ENCODE measurements at places on chromosomes 3 and 15.

GRCh38 chr15:78244101-78244500 is 9.7 kb upstream of the ACSBG1 start:
- no peak for DNase-seq

DNA sequence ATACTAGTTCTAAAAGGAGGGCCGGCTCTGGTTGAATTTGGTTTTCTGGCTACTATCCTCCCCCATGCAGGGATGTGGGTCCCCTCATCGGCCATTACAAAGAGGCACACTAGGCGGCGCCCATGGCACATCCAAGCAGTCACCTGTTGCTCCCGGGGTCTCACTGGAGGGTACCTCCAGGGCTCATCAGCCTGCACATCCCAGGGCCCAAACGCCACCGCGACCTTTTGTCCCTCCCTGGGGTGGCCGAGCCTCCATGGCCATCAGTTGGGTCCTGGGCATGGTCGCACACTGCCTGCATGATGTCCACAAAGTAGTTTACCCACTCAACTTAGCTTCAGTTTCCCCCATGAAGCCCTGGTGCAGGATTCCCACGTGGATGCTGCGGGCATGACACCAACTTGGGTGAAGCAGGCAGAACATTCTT is 28.3 kb downstream of the IDH3A start:
- no peak for DNase-seq

DNA sequence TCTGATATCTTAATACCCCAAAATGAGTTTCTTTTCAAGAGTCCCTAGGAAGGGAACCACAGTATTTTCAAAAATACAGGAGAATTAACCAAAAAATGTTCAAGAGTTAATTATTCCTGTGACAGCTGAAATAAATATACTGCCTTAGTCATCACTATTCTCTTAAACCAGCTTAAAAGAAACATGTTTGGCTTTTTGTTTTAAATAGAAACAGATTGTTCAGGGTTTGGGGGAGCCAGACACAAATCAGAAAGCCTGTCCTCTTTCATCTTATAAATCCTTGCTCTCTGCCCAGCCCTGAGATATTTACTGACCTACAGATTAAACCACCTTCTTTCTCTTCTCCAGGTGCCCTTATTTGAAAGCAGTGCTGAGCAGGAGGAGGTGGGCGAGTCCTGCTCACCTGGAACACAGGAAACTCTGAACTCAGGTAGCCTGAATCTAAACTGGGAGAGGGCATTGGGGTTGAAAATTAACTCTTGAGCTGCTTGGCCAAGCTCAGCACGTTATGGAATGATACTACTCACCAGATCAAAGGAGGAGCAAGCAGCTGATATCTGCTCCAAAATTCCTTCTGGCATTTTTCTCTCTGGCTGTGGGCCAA is 84.1 kb upstream of the SPRED1 start:
- no peak for DNase-seq

- no peak for DNase-seq
Measured at GRCh38 chr3:50876947-50877346, 202.2 kb downstream of the DOCK3 start.

DNA sequence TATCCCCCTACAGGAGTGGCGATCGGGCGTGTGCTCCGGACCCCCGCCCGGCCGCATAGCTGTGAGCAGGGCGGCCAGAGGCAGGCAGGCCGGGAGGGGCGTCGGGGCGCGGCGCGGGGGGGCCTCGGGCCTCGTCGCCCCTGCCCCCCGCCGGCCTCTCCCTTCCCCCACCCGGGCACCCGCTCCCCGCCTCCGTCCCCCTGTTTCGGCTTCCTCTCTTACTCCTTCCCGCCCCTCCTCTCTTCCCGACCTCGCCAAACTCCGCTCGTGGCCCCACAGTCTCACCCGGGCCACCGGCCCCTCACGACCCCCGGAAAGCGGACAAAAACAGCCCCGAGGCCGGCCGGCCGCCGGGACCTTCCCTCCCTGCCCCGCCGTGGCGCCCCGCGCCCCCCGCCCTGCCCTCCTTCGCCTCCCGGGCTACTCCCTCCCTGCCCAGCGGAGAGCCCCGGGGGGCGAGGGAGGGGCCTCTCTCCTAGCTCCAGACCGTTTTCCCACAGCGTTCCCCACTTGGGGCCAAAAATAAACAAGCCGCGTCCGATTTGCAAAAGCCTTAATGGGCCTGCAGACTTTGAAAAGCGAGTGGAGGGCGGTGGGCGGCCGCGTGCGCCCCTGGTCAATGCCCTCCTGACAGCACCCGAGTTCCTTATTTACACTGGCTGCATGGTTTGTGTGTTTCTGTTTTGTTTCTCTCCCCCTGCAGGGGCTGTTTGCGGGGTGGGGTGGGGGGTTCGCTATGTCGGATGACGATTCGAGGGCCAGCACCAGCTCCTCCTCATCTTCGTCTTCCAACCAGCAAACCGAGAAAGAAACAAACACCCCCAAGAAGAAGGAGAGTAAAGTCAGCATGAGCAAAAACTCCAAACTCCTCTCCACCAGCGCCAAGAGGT is 1.0 kb downstream of the UBE2E1 start:
- peak; percentile 66 for DNase-seq

- DNase-seq: no peak
Measured at GRCh38 chr3:65963787-65964677, 74.7 kb downstream of the MAGI1 start.

- DNase-seq: no peak
Measured at GRCh38 chr3:23481011-23481615, 278.0 kb downstream of the UBE2E2 start.

GRCh38 chr15:74024687-74025086 is 30.2 kb downstream of the PML start:
- DNase-seq: no peak

DNA sequence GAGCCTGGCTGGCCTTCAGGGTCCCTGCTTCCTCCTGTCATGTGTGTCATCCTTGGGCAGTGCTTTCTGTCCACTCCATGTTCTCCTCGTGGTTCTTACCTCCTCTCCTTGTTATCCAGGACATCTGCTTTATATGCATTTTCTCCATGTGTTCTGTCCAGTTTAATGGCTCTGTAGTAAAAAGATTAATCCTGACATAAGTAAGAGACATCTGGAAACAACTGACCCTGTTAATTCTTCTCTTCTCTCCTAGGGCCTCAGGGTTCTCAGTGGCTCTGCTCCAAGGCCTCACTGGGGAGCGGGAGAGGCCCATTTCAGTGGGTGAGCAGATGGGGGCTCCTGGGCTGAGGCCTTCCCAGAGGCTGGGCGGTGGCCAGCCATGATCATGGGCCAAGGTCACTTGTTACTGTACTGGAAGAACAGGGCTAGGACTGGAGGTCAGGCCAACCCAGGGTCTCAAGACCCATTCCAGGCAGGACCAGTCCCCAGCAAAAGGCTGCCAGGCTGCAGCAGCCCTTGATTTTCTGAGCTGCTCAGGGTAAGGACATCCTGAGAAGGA is 20.2 kb upstream of the CDCP1 start:
- DNase-seq: no peak

GRCh38 chr3:99638167-99638948 is at the start of gene COL8A1:
TSS of gene COL8A1 (plus strand) at chr3:99638594. CDS start at chr3:99790683, 152,089 bp downstream.
- DNase-seq: peak; percentile 79

- DNase-seq: peak; percentile 81
Measured at GRCh38 chr3:194082743-194083636, 53.0 kb upstream of the HES1 start.

DNA sequence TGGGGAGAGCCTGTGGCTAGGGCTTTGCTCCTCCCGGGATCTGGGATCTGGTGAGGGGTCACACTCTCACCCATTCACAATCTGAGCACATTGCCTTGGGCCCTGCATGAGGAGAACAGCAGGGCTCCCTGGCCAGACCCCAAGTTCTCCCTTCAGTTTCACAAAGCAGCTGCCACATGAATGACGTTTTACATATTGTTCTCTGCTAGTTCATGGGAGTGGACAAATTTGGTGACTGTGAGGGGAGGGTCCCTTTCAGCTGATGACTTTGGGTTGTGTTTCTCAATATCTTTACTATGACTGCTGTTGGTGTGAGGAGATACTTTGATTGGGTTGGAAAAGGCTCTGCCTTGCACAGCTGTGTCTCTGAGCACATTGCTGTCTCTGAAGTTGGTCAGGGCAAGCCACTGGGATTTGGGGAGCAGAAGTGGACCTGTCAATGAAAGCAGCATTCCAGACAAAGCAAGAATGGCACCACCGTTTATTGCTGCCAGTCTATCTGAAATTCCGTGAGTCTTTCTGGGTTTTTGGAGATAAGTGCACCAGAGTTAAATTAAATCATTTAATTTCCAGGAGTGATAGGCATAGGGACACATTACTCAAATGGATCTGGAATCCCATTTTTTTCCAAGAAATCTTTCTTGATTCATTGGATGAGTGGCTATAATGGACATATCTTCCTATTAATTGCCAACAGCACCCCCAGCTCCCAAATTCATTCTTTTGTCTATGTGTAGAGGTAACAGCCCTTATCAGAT is 10.3 kb downstream of the TIMP4 start:
- DNase-seq: no peak

DNA sequence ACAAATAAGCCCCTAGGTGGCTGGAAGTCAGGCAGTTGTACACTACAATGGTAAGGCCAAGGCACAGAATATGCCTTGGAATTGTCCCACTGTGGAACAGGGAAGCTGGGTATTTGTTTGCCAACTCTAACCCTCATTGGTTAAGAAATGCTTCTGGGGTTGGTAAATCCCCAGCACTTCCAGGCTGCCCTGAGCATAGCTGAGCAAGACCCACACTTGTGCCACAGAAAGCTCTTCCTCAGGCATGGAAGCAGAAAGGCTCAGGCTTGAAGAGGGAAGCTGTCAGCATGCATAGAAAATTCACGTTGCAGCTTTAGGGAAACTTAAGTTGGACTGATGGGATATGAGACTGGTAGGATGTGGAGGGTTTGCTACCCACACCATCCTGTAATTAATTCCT is 86.9 kb upstream of the PLCL2 start:
- no peak for DNase-seq

- DNase-seq: no peak
Measured at GRCh38 chr3:190013943-190014924, 106.5 kb downstream of the P3H2 start.

DNA sequence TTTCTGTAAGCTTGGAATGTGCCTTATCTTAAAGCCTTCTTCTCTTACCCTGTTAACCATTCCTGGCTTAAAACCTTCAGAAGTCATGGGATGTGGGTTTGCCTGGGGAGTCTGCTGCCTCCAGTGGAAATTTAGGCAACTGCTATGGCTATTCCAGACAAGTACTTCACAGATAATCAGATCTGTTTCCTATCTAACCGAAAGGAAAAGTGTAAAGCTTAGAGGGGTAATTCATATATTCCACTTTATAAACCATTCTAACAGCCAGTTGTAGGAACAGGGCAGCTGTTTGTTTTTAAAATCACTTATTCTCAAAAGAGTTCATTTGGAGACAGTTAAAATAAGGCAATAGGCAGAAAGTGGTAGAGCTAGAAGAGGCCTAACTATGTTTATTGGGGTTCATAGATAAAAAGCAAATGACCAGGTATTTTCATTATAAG is 219.9 kb downstream of the TCF12 start:
- DNase-seq: no peak

DNA sequence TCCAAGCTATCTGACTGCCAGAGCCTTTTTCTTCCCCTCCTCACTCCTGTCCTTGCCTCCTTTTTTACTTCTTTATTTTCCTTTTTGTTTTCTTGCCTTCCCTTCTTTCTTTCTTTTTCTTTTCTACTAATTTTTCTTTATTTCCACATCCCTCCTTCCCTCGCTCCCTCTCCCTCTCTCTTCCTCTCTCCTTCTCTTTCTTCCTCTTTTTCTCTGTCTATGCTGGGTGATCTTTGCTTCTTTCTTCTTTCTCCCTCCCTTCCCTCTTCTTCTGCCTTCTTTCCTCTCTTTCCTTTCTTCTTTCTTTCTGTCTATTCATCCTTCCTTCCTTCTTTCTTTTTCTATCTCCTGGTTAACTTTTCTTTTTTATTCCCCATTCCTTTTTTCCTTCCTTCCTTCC is 564.8 kb downstream of the NSUN3 start:
- no peak for DNase-seq

DNA sequence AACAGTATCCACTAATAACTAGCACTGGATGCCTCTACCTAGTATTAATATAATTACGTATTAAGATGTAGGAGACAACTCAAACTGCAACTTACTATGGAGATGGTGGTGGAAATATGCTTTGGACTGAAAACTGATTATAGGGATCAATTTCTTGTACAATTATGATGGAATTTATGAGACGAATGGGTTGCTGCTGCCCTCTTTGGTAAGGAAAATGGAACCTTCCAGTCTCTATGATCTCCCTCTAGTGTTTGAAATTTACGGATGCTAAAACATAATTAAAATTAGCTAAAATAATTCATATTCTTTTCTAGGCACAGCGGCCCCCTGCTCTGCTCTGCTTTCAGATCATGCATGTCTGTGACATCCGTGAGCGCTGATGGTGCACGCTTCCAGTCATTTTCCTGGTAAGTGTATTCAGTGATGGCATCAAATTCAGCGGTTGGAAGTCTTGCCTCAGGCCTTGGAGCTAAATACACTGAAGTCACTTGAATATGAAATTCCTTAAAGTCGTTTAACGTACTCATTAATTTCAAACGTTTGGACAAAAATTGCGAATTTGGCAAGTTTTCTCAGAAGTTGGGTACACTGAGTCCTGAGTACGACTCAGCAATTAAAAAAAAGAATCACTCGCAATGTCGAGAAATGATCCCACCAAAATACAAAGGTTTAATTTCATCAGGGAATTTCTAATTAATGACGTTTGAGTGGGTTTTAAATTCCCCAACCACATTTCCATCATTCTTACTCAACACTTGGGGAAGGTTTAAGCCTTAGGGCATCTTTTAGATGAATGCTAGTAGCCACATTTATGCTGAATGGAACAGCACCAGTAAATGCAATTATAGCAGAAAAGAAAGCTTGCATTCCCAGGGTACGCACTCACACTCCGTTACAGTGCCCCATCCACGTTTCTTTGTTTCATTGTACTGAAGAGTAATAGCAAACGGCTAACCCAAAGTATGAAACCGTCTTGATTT is 132.6 kb downstream of the NR2F2 start:
- DNase-seq: no peak

DNA sequence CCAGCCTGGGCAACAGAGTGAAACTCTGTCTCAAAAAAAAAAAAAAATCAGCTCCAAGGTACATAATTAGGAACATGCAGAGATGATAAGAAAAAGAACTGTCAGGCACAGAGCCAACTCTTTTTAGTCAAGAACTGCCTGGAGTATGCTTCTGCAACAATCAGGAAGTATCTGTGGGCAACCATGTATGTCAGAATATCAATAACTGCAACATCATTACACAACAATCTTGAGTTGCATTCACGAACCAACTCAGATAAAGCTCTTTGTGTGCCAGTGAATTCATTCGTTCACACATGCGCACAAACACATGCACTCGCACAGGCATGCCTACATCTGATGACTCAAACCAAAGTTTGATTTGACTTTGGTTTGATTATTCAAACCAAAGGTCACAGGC is 32.1 kb downstream of the EFHB start:
- DNase-seq: no peak

DNA sequence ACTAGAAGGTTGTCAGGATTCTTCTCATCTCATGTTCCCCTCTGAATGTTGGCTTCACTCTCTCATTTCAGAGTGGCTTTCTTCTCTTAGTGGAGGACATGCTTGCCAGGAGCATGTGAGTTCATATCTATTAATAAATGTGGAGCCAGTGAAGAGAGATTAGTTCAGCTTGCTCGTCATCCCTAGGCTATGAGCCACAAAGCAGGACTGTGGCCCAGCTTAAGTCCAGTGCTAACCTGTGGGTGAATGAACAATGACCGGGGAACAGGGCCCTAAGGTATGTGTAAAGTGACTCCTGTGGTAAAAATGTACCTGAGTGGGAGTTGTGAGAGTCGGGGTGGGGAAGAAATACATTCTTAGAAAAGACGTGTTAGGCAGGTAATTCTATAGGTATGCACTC is 96.9 kb upstream of the TBL1XR1 start:
- DNase-seq: no peak
